Left ventricle myocardium superior (tissue), 1 donor: ENCODE measurements at places on chromosomes 7 and 10. TPM values are rescaled to one million over a fixed set of nuclear protein-coding genes. Genes with fewer than 3 reads are reported as not detected.

GRCh38 chr10:70558871-70559810 is 43.4 kb downstream of the PRF1 start:
- DNase-seq = peak; percentile 81

GRCh38 chr7:2886391-2886790 is 42.3 kb upstream of the GNA12 start:
- DNase-seq = no peak

GRCh38 chr10:79264942-79265341 is 82.3 kb upstream of the PPIF start:
- DNase-seq = peak; percentile 63

GRCh38 chr10:68139448-68140272 is 30.4 kb downstream of the MYPN start:
- DNase-seq = no peak

GRCh38 chr7:16846601-16847165 is 35.1 kb downstream of the AGR3 start:
- no peak for DNase-seq

- DNase-seq = no peak
Measured at GRCh38 chr7:115658223-115658622, 372.3 kb downstream of the TFEC start.

DNA sequence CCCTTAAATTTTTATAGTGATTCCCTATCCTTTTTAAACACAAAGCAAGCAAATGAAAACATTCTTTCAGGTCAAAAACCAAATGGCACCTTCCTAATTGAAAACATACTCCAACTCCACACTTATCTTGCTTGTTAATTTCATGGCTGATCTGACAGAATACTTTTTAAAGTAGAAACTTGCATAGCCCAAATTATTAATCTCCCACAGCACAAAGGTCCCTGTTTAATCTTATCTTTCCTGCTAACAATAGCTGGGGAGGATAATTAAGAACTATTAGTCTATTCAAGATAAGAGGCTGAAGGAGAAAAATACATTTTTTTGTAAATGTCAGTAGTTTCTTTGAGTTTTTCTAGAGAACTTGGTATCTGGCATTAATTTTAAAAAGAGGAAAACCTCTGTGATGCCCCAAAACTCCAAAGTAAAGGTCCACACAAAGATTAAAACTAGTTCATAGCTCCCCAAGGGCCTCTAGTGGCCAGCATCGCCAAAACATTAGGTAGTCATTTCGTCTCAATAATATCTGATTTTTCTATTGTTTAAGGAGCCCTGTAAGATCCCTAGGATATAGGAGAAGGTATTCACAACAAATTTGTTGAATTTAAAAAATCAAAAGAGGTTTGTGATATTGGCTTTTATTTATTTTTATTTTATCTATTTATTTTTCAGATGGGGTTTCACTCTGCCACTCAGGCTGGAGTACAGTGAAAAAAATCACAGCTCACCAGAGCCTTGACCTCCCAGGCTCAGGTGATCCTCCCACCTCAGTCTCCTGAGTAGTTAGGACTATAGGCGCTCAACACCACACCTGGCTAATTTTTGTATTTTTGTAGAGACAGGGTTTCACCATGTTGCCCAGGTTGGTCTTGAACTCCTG is 14.7 kb downstream of the CDNF start:
- DNase-seq = no peak

DNA sequence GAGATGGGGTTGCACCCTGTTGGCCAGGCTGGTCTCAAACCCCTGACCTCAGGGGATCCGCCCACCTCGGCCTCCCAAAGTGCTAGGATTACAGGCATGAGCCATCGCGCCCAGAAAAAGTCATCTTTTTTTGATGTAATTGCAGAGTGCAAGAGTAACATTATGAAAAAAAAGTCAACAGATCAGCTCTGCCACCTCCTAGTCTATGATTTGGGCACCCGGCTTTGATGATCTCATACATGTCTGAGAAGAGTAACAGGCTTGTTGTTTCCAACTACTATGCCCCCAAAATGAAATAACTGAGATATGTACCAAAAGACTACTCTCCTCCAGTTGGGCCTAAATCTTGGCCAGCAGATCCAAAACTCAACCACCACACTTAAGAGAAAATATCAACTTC is 40.8 kb downstream of the VOPP1 start:
- DNase-seq = no peak

DNA sequence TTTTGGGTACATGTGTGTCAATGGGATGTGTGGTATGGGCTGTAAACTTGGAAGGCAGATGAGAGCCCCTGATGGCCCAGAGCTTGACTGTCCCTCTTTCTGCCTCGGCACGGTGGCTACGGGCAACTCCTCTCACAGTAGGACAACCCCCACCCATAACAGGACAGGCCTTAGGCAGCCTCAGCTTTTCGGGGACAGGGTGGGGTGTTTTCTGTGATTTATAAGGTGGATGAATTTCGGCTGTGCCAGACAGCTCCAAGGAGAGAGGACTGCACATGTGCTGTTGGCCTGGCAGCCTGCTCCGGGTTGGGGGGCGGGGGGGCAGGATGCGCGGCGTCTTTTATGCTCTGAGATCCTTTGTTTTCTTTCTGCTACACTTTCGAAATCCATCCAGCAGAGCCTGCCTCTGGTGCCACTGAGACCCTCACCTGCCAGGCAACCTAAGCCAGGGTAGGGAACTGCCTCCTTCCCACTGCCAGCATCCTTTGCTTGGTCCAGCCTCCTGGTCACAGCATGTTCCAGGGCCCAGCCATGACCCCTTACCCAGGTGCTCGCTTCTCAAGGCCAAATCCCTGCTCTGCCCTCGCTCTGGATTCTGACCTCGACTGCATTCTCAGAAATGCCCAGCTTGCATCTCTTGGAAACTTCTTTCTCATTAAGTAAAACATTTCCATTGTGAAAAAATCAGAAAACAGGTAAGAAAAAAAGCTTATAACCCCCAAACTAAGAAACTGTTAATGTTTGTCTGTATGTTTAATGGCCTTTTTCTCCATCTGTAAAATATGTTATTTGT is 15.4 kb upstream of the BTBD16 start:
- DNase-seq = no peak

GRCh38 chr10:117616179-117616578 is 73.6 kb downstream of the EMX2 start:
- no peak for DNase-seq

GRCh38 chr10:132100556-132101349 is 35.0 kb downstream of the JAKMIP3 start:
- DNase-seq = no peak

- no peak for DNase-seq
Measured at GRCh38 chr10:75165684-75166622, 44.6 kb upstream of the VDAC2 start.

DNA sequence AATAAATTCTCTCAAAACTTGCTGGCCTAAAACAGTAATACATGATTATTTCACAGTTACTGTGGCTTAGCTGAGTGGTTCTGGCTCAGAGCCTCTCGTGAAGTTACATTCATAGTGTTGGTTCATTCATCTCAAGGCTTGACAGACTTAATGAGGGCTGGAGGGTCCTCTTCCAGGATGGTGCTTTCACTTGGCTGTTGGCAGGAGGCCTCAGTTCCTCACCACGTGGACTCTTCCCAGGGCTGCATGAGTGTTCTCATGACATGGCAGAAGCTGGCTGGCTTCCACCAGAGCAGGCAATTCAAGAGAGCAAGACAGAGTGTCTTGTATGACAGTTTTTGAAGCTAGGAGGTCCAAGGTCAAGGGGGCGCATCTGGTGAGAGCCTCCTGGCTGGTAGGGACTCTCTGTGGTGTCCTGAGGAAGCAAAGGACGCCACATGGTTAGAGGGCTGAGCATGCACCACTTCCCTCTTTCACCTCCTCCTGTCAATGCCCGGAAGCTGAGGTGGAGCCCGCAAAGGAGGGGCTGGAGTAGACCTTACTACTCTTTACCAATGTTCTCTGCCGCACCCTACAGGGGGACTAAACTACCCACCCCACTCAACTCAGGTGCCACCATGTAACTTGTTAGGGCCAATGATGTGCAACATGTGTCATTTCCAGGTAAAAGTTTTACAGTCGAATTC is 58.2 kb upstream of the YAE1 start:
- no peak for DNase-seq

DNA sequence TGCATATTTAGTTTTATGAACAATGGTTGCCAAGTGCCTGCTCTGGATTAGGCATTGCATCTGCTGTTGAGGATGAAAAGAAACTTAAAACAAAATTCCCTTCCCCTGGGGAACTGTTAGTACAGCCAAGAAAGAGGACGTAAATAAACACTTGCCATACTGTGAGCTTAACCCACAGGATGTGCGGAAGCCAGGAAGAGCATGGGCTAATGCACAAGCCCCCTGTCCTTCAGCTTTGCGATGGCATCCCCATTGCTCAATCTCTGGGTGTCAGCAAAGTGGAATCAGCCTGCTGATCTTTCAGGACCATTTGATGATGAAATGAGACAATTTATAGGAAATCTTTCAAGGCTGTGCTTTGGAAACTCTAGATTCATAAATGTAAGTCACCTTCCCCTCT is 399.9 kb upstream of the IGFBP3 start:
- DNase-seq = no peak

DNA sequence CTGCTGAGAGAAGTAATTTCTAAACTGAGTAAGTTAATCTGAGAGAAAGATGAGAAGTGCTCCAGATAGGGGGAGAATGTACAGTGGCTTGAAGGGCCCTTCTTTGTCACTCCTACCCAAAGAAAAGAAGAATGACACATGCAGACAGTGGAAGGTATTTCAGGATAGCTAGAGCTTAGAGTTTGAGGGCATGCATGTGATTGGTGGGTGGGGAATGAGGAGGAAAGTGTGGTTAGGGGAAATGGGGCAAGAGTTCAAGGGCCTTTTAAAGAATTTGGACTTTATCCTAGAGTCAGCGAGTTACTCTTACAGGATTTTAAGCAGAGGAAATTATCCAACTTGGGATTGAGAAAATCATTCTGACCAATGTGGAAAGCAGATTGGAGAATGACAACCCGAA is 50.0 kb downstream of the ANLN start:
- DNase-seq = no peak

DNA sequence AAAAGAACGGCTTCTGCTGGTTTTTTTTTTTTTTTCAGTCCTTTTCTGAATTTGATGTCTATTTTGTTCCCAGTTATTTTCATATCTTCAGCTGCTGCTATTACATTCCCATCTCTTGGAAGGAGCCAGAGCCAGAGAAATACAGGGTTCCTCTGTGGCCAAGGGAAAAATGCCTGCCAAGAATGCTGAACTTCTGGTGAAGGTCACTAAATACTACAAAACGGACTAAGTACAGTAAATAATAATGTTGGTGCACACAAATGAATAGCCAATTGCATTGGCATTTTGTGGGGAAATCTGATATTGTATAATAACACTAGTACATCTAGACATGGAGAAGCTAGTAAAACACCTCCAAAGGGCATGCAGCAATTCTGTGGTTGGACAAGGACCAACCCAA is 56.3 kb upstream of the ZEB1 start:
- no peak for DNase-seq

EVX1 gene
- not detected for total RNA-seq

DNTT gene
- total RNA-seq = not detected

PTPRZ1 gene
- 0.72 TPM for total RNA-seq

LOXL4 gene
- 0.47 TPM for total RNA-seq

IGF2BP3 gene
- not detected for total RNA-seq

C10orf53 gene
- total RNA-seq = not detected

ZNF679 gene
- not detected for total RNA-seq

CAMK2B gene
- 98.4 TPM for total RNA-seq

ENTPD1 gene
- total RNA-seq = 7.5 TPM
